ENCODE measurements at places on chromosomes 7 and 10.

DNA sequence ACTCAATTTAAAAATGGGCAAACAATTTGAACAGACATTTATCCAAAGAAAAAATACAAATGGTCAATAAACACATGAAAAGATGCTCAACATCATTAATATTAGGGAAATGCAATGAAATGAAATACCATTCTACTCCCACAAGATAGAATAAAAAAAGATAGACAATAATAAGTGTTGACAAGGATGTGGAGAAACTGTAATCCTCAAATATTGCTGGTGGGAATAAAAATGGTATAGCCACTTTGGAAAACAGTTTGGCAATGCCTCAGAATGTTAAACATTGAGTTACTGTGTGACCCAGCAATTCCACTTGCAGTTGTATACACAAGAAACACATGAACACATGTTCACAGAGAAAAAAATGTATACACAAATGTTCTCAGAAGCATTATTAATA lies 197.6 kb downstream of the RELN start:
- no peak for DNase-seq

GRCh38 chr7:98314469-98314868 lies 33.0 kb downstream of the BRI3 start:
- DNase-seq = no peak

DNA sequence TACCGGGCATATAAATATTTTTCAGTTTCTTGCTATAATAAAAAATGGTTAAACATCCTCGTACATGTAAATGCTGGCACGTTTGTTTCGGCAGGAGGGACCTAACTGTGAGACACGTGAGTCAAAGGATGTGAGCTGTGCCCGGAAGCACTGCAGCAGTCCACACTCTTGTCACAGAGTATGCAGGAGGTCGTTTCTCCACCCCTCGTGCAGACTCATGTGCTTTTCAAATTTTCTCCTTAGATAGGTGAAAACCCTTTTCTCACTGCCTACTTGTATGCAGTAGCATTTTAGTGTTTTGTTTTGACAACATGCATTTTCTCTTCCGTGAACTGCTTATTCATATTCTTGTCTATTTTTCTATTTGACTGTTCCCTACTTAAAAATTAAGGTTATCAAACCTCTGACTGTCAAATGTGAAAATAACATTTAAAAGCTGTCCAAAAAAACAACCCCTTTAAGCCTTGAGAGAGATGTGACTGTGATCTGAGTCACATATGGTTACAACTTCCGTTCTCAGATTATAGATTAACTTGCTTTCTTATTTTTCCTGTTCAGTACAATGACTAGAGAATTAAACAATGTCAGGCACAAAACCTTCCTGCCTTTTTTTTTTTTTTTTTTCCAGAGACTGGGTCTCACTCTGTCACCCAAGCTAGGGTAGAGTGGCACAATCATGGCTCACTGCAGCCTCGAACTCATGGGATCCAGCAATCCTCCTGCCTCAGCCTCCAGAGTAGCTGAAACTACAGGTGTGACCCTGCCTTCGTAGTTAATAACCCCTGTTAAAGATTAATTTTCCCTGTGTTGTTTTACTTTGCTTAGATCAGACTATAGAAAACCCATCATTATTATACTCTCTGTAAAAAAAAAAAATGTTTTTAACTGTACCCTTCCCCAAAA lies 45.1 kb downstream of the DPY19L1 start:
- DNase-seq = no peak

- DNase-seq = no peak
Observed at GRCh38 chr10:71124921-71125748, 87.2 kb upstream of the UNC5B start.
